PC-3 (cell line): ENCODE measurements at places on chromosomes 11 and 22. TPM values are rescaled to one million over a fixed set of nuclear protein-coding genes. Genes with fewer than 3 reads are reported as not detected.

DNA sequence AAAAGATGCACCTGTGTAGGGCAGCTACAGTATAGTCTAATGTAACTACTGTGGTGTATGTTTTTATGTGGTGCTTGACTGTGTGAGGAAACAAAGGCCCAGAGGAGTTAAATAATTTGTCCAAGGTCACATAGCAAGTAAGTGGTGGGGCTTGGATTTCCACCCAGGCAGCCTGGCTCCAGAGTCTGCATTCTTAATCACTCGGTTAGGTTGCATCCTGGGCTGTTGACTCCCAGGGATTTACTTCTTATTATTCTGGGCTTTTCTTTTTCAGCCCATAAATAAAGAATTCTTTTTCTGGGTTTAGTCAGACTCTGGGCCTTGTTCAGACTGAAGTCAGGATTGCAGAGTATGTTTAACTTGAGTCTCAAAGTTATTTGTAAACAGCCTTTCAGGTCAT is 82.1 kb downstream of the ARHGAP42 start:
- no peak overlapping the region for H3K4me3 ChIP-seq
- H3K36me3 ChIP-seq, result peaks cover 6% of the 10 kb centered on the region; the same call in 1 of the 2 replicates
- H3K27ac ChIP-seq, result no peak overlapping the region; the same call in 1 of the 2 replicates
- H3K4me1 ChIP-seq, result peaks cover 9% of the 10 kb centered on the region

The FAT3 gene
- total RNA-seq, result not detected in 2 replicates

DNA sequence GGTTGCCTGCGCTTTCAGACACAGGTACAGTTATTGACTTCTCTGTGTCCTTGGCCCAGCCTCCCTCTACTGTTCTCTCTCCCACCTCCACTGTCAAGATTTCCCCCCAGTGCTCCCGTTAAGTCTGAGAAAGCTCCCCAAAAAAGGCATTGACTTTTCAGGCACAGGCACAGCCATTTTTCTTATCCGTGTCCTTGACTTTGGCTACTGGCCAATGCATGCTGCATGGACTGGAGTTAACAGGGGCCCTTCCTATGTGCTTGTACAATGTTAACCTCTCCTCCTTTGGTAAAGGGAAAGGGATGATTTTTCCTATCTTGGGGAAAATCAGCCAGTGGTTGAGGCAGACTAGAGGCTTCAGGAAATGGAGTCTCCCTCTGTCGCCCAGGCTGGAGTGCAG is 4.3 kb downstream of the APOL5 start:
- H3K4me3 ChIP-seq, result no peak overlapping the region
- DNase-seq, result no peak
- no peak overlapping the region for H3K27ac ChIP-seq

The MS4A7 gene
- total RNA-seq, result 2.1 and 3.6 TPM in 2 replicates

GRCh38 chr11:30859669-30860068 is 273.5 kb upstream of the MPPED2 start:
- no peak overlapping the region for H3K27ac ChIP-seq
- no peaks in the 10 kb centered on the region for H3K4me1 ChIP-seq
- H3K27me3 ChIP-seq, result no peaks in the 10 kb centered on the region
- H3K4me3 ChIP-seq, result no peak overlapping the region
- no peak for DNase-seq

- H3K4me1 ChIP-seq, result no peaks in the 10 kb centered on the region
- DNase-seq, result no peak
- H3K27ac ChIP-seq, result no peak overlapping the region
- H3K36me3 ChIP-seq, result no peaks in the 10 kb centered on the region
- no peak overlapping the region for H3K4me3 ChIP-seq
- peaks cover 9% of the 10 kb centered on the region for H3K27me3 ChIP-seq
Measured at GRCh38 chr11:43997022-43997660, 50.6 kb upstream of the ACCSL start.

- no peak overlapping the region for H3K4me3 ChIP-seq
- DNase-seq, result no peak
- no peaks in the 10 kb centered on the region for H3K27me3 ChIP-seq
- no peaks in the 10 kb centered on the region for H3K4me1 ChIP-seq
Measured at GRCh38 chr22:25754527-25755202, 12.7 kb downstream of the MYO18B start.

The MCHR1 gene
- total RNA-seq, result not detected in 2 replicates

DNA sequence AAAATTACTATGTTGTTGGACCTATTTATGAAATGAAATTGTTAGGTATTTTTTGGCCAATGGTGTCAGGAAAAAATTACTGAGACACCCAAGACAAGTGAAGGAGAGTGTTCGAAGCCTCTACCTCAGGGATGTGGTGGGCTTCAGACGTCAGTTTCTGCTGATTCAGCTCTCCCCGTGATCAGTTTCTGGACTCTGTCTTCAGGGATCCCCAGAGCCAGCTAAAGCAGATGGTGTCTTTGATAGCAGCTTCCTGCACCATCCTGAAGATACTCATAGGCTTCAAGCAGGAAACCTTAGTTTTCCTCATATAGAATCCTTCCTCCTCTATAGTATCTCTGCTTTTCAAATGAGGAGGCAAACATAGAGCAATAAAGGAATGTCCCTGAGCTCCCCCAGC is 7.4 kb downstream of the CD248 start:
- no peaks in the 10 kb centered on the region for H3K36me3 ChIP-seq
- no peak overlapping the region for H3K4me3 ChIP-seq
- peaks cover 5% of the 10 kb centered on the region for H3K4me1 ChIP-seq
- no peak for DNase-seq
- H3K27ac ChIP-seq, result no peak overlapping the region

DNA sequence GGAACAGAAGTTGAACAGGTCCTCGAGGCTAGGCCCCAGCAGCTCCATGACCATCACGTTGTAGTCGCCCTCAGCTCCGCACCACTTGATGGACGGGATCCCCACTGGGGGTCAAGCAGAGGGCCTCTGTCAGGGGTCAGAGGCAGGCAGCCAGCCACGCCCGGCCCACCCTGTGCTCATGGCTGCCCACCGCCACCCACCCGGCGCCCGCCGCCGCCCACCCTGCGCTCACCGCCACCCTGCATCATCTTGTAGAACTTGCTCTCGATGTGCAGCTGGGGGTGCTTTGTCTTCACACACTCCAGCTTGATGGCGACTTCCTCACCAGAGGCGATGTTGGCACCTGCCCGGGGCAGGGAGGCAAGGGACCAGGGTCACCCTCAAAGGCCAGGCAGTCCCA is 14.3 kb downstream of the CSNK1E start:
- no peak overlapping the region for H3K4me3 ChIP-seq
- H3K27me3 ChIP-seq, result no peaks in the 10 kb centered on the region
- peaks cover 53% of the 10 kb centered on the region for H3K36me3 ChIP-seq
- H3K4me1 ChIP-seq, result peaks cover 43% of the 10 kb centered on the region
- DNase-seq, result no peak

DNA sequence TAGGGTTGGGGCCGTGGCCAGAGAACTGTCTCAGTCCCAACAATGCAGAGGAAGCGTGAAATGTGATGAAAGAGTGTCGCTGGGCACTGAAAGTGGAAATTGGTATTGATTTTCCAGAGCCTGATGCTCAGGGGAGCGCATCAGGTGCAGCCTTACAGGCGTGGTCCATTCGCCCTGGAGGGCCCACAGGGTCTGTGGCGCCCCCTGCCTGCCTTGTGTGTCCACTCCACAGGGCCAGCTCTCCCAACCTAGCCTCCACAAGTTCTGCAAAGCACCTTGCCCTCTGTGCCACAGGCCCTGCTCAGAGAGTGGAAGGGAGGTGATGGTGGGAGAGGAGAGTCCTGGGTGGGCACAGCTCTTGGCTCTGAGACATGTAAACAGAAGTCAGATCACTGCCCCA is 54.9 kb upstream of the LMO1 start:
- H3K4me3 ChIP-seq, result no peak overlapping the region
- no peaks in the 10 kb centered on the region for H3K4me1 ChIP-seq
- H3K27me3 ChIP-seq, result peaks cover 44% of the 10 kb centered on the region
- H3K36me3 ChIP-seq, result no peaks in the 10 kb centered on the region

DNA sequence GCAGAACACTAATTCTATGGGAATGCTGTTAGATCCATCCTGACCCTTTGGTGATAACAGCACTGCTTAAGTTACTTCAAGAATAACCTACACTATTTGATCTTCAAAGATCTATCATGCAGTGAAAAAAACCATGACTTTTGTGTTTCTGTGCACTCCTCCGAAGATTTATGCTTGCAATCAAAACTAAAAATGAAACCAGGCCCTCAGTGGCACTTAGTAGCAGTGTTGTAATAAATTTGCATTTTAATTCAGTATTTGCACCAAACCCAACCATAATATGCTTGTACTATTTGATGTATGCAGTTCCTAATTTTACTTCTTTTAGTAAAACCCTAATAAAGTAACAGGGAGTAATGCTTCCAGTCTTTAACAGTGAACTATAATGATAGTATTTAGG is 130.7 kb downstream of the SOX6 start:
- H3K27me3 ChIP-seq, result no peaks in the 10 kb centered on the region
- H3K4me1 ChIP-seq, result no peaks in the 10 kb centered on the region
- no peak for DNase-seq
- H3K36me3 ChIP-seq, result no peaks in the 10 kb centered on the region

DNA sequence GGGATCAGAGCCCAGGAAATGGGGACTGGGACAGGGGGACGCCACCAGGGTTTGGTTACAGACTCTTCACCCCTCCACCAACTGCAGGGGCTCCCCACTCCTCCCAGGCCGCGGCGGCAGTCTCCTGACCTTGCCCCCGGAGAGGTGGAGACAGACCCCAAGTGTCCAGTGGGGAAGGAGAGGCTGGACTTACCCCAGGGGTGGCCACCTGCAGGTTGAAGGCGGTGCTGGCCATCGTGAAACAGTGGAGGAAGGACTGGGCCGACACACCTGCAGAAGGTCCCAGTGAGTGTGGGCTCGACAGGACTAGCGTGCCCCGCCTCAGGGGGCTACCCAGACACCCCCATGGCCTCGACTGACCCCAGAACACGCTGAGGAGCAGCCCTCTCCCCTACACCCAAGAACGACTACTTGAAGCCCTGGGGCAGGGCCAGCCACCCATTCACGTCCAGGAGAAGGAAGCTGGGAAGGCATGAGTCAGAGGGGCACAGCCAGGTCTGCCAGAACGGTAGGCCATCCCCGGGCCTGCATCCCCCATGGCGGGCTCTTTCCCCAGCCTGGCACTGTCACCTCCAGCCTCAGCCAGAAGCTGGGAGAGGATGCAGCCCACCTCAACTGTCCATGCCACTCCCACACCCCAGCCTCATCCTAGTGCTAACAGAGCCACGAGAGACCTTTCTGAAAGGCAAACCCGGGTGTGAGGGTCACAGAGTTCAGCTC is 2.3 kb downstream of the GATD1 start:
- peak; percentile 67 for DNase-seq
- H3K36me3 ChIP-seq, result peaks cover 25% of the 10 kb centered on the region; the same call in 1 of the 2 replicates
- H3K4me3 ChIP-seq, result peak overlapping the region; percentile 95
- H3K4me1 ChIP-seq, result peaks cover 22% of the 10 kb centered on the region
- no peaks in the 10 kb centered on the region for H3K27me3 ChIP-seq

- no peak overlapping the region for H3K27ac ChIP-seq
- no peaks in the 10 kb centered on the region for H3K27me3 ChIP-seq
- no peak overlapping the region for H3K4me3 ChIP-seq
- H3K36me3 ChIP-seq, result no peaks in the 10 kb centered on the region
- DNase-seq, result no peak
Measured at GRCh38 chr22:38424525-38425080, 30.4 kb downstream of the KCNJ4 start.

The PRG3 gene
- not detected in 2 replicates for total RNA-seq

- H3K27me3 ChIP-seq, result peaks cover 99% of the 10 kb centered on the region
- no peak for DNase-seq
- no peaks in the 10 kb centered on the region for H3K36me3 ChIP-seq
- no peak overlapping the region for H3K27ac ChIP-seq
- H3K4me3 ChIP-seq, result peak overlapping the region; percentile 58
Measured at GRCh38 chr11:79437278-79437980, 3.4 kb downstream of the TENM4 start.

- DNase-seq, result no peak
- H3K36me3 ChIP-seq, result peaks cover 16% of the 10 kb centered on the region; the same call in 1 of the 2 replicates
- H3K27me3 ChIP-seq, result no peaks in the 10 kb centered on the region
- no peaks in the 10 kb centered on the region for H3K4me1 ChIP-seq
- no peak overlapping the region for H3K27ac ChIP-seq
- H3K4me3 ChIP-seq, result no peak overlapping the region
Measured at GRCh38 chr11:73397468-73398131, 21.4 kb downstream of the RELT start.

GRCh38 chr22:27195494-27195893 is 538.1 kb downstream of the MIAT start:
- peaks cover 5% of the 10 kb centered on the region; the same call in 1 of the 2 replicates for H3K27me3 ChIP-seq
- no peaks in the 10 kb centered on the region for H3K4me1 ChIP-seq
- no peak for DNase-seq
- H3K36me3 ChIP-seq, result no peaks in the 10 kb centered on the region
- no peak overlapping the region for H3K27ac ChIP-seq

DNA sequence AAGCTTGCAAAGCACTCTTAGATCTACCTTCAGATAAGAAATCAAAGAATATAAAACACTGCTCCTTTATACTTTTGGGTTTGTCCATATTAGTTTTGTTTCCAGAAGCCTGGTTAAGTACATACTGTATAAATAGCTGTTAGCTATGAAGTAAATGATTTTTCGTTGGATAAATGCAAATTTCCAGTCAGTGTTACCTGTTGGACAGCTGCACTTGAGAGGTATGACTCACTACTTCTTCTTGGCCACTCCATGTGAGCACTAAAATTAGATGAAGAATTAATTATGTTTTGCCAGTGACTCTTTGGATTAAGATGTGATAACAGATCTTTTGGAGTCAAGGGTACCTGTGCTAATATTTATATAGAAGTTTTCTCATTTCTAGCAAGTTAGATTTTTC is 9.5 kb upstream of the TSG101 start:
- H3K4me3 ChIP-seq, result no peak overlapping the region
- no peaks in the 10 kb centered on the region for H3K27me3 ChIP-seq
- H3K27ac ChIP-seq, result no peak overlapping the region
- H3K36me3 ChIP-seq, result peaks cover 4% of the 10 kb centered on the region; the same call in 1 of the 2 replicates
- peaks cover 5% of the 10 kb centered on the region for H3K4me1 ChIP-seq

DNA sequence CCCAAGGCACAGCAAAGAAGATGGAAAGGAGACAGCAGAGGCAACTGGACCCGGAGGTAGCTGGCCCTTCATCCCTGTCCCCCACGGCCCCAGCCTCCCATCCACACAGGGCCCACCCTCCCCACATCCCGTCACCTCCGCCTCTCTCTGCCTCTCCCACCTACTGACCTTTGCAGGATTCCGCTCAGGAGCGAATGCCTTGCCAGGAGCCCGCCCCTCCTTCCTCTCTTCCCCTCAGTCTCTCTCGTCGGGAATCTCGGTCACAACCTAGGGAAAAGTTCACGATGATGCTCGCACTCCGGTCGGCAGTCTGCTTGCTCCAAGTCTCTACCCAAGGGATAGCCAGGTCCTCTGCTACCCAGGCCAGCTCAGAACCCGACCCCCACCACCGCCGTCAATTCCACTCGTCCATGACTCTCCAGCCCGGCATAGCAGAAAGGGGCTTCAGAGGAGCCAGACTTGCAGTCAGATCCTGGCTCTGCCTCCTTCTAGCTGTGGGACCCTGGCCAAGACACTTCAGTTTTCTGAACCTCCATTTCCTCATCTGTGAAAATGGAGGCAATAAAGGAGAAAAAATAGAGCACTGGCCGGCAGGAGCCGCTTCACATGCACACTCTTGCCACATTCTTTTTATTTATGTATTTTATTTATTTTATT is 10.2 kb downstream of the AHNAK start:
- DNase-seq, result no peak
- H3K4me3 ChIP-seq, result no peak overlapping the region
- no peaks in the 10 kb centered on the region for H3K27me3 ChIP-seq
- peaks cover 35% of the 10 kb centered on the region for H3K4me1 ChIP-seq

The ART5 gene
- total RNA-seq, result not detected in 2 replicates

The GGT5 gene
- total RNA-seq, result 0.04 and 0.12 TPM in 2 replicates

GRCh38 chr22:36253523-36254490 is 874 bp downstream of the APOL1 start:
- no peak for DNase-seq
- H3K4me1 ChIP-seq, result no peaks in the 10 kb centered on the region
- no peaks in the 10 kb centered on the region for H3K27me3 ChIP-seq
- no peak overlapping the region for H3K27ac ChIP-seq
